ENCODE measurements at places on chromosomes 11 and 22.

DNA sequence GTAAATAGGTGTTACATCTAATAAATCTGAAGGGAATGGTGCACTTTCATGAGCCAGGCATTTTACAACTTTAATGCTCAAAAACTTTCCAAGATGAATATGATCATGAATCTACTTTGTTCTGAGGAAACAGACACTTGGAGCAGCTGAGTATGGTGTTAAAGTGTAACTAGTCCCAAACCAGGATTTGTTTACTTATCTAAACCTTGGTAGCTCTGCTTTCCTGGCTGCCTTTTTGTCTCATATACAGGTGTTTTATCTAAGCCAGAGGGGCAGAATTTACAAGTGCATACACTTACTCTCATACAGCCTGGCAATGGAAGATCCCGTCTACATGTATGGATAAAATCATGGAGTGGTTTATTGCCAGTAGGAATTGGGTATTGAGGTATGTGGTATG is 171.5 kb downstream of the FAT3 start:
- DNase-seq = no peak

DNA sequence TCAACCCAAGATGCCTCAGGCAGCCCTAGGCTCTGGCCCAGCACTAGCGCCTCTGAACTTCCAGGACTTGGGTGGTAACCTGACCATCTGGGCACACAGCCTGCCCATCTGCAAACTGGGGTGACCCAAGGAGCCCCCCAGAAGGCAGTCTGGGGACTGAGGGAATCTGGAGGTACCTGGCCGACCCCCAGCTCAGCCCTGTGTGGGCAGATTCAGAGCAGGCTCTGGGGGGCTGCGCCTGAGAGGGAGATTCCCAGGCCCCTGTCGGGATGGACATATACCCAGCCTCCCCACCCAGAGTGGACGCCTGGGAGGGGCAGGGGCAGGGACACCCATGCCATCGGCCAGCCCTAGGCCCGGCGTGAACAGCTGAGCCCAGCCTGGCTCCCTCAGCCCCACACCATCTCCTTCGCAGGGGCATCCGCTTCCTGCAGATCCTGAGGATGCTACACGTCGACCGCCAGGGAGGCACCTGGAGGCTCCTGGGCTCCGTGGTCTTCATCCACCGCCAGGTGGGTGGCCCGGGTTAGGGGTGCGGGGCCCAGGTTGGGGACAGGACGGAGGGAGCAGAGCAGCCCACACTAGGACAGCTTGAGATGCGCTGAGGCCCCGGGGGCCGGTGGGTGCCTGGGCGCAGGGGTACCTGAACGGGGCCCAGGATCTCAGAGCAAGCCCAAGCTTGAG is 126.9 kb downstream of the KCNQ1 start:
- DNase-seq = no peak

- DNase-seq = no peak
These were observed 144.1 kb downstream of the NOX4 start for GRCh38 chr11:89347071-89347470.

DNA sequence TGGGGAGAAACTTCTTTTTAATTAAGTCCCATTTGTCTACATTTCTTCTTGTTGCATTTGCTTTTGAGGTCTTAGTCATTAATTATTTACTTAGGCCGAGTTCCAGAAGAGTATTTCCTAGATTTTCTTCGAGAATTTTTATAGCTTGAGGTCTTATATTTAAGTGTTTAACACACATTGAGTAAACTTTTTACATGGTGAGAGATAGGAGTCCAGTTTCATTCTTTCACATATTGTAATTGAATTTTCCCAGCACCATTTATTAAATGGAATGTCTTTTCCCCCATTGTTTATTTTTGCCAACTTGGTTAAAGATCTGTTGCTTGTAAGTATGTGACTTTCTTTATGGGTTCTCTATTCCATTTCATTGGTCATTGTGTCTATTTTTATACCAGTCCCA is 1344.0 kb upstream of the RAG2 start:
- no peak for DNase-seq

DNA sequence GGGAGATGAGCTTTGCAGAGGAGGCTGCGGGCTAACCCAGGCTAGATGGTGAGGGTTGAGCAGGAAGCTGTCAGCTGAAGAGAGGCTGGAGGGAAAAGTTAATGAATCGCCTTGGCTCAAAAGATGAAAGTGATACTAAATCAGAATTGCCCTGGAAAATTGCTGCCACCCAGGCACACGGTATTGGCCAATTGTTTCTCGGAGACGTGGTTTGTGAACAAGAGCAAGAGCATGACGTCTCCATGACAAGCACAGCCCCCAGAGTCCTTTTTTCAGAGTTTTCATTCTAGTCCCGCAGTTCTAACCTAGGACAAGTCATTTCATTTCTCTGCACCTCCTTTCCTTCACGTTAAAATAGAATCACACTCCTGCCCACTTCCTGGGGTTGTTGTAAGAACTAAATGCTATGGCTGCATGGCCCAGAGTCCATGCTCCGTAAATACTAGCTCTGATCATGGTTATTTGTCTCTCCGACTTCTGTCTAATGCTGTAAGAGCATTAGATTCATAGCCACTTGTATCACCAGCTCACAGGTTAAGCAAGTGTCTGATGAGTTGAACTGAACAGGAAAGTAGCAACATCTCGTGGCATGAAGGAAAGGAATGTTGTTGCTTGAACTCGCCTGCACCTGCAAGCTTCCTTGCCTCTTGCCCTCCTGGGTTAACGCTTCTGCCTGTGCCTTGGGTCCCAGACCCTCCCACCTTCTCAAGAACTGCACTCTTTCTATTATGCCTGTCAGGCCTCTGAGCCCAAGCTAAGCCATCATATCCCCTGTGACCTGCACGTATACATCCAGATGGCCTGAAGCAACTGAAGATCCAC is 33.8 kb upstream of the NUP50 start:
- DNase-seq = no peak

DNA sequence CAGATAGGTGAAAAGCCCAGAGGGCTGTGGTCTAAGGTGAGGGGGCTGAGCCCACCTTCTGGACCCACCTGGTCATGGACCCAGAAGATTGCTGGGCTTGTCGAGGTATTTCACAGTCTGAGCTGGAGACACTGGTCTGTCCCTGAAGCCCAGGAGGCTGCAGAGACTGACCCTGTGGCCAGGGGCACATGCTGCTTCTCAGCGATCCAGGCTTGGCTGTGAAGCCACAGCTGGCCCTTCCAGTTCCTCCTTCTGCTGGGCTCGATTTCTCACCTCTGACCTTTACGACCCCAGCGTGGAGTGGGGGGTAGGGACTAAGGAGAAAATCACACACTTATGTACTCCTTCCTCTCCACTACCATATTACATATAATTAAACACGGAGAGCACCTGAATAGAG is 88.5 kb downstream of the NECTIN1 start:
- no peak for DNase-seq

DNA sequence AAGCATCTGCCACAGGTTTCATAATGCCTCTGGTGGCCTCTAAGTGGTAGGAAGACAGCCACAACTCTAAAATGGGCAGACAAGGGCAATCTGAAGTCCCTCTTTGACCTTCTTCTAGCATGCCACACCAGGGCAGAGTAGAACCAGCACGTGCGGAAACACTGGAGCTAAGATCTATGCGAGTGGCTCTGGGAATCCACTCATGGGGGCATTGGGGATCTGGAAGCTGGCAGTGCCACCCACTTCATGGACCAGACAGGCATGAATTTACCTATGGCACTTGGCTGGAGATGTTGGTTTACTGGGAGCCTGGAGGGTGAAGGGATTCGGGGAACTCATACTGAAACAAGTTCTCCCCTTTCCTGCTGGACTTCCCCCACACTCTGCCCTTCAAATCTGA is 337.4 kb downstream of the MIAT start:
- no peak for DNase-seq

GRCh38 chr11:117020869-117021564 is 77.2 kb downstream of the SIK3 start:
- no peak for DNase-seq

- no peak for DNase-seq
These were observed 136.2 kb upstream of the NTM start for GRCh38 chr11:131234221-131234620.

GRCh38 chr22:48257685-48258055 is 1495.2 kb downstream of the TBC1D22A start:
- DNase-seq = no peak

- peak; percentile 70 for DNase-seq
These were observed 737 bp downstream of the BCL2L13 start for GRCh38 chr22:17639247-17639741.

DNA sequence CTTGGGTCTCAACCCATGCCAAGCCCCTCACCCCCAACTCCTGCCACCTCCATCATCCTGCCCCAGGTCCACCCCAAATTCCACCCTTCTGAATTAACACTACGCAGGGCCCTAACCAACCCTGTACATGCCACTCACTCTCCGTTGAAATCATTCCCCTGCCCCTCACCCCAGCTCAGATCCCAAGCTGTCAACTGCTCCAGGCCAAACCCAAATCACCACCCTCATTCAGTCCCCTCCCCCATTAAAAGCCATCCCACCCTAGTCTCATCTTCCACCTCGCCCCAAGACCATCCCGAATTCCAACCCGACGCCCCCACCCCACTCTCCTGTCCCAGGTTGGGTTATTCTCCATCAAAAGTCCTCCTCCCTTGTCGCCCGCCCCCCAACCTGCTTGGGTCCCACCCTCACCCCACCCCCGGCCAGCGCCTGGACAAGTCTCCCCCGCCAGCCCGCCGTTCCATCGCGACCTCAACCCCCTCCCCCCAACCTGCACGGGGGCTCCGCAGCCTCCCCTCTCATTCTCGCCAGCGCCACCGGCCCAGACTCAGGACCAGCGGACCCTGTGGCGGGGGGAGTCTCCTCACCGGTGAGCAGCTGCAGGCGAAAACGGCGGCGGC is 466 bp downstream of the FAM168A start:
- no peak for DNase-seq

GRCh38 chr11:117647872-117648271 is 149.1 kb downstream of the DSCAML1 start:
- no peak for DNase-seq

DNA sequence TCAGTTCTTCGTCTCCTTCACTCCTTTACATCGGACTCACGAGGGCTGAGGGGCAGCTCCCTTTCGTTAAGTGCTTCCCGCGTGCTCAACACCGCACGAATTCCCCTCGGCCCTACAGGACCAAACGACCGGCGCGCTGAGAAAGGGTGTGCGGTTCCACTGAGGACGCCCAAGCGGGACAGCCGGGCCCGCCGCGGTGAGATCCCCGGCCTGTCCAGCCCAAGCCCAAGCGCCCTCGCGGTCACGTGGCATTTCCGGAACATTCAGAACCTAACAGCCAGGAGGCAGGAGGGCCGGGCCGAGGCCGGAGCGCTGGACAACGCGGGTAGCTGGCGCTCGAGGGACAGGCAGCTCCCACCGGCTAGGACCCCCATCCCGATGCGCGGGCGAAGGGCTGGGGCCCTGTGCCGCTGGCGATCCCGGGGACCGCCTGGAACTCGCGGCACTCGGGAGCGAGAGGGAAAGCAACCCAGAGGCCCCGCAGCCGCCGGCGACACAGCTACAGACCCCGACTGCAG is 737 bp upstream of the STIP1 start:
- peak; percentile 84 for DNase-seq

DNA sequence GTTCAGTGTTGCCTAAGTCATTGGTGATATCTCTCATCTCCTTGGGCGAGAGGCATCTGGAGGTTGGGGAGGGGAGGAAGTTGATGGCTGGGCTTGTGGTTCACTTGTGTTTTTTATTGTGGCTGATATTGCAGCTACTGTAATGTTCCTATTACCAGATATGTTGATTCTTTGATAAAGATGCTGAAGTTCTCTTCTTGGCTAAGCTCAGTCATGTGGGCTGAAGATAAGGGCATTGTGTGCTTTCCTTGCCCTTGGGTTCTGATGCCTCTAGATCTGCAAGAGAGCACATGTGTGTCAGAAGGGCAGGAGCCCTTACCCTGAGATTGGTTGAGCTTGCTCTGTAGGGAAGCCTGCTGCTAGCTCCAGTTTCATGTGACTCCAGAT is 12.0 kb downstream of the STX3 start:
- DNase-seq = no peak

DNA sequence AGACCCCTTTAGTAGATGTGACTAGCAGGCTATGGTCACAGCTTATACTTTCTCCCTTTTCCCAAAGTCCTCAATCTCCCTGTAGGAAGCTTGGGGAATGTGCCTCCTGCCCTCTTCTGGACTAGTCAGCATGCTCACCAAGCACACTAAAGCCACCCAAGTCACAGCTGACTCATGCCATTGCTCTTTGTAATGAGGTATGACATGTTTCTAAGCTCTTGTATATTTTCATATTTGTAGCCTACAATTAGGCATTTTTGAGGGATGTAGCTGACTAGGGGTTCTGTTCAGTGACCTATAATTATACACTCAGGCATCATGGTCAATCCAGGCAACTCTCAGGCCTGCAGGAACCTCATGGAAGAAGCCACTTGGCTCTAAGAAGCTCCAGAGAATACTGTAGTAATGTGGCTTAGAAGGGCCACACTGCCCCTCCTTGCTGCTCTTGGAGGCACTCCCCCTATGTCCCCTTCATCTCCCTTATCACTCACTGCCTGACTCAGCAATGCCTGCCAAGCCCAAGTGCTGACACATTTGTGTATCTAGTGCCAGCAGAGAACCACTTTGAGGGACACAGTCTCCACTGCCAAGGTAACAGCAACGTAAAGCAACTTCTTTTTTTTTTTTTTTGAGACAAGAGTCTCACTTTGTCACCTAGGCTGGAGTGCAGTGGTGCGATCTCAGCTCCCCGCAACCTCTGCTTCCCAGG is 86.2 kb downstream of the RPL27A start:
- peak; percentile 73 for DNase-seq

All from hepatic stellate cell (primary cell).